ENCODE measurements at places on chromosomes 7 and 10.

GRCh38 chr7:47584536-47584895 is 2.6 kb upstream of the TNS3 start:
- no peak for DNase-seq

DNA sequence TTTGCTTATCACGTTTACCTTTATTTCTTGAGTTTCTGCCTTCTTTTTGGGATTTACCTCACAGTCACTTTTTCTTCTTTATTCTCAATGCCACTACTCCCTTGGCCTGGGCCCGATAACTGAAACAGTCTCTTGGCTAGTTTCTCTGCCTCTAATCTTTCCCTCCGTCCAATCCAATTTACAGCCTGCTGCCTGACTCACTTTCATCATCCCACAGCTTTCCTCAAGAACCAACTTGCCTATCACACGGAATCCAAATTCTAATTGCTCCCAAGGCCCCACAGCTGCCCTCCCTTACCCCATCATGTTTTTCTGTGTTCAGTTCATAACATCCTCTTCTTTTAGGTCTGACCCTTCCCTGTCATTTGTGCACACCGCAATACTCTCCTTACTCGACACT is 121.4 kb downstream of the HIPK2 start:
- no peak for DNase-seq

GRCh38 chr7:100061518-100062193 is 12.1 kb downstream of the ZSCAN21 start:
- no peak for DNase-seq

GRCh38 chr7:151687523-151688235 is 168.0 kb upstream of the RHEB start:
- DNase-seq: no peak

DNA sequence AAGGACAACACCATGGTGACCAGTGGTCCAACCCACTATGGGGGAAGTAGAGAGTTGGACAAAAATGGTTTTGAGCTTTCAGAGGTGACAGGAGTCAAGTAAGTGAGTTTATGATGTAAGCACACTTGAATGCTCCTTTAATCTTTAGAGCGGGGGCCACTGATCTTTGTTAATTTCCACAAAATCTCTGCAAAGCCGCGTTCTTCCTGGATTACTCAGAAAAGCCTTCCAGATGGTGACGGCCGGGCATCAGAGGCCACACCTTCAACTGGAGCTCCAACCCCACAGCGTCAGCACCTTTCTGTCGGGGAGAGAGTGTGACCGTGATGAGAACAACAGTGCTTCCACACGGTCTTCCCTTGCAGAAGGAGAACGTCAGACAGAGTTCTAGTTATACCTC is 35.2 kb upstream of the KLF6 start:
- no peak for DNase-seq

DNA sequence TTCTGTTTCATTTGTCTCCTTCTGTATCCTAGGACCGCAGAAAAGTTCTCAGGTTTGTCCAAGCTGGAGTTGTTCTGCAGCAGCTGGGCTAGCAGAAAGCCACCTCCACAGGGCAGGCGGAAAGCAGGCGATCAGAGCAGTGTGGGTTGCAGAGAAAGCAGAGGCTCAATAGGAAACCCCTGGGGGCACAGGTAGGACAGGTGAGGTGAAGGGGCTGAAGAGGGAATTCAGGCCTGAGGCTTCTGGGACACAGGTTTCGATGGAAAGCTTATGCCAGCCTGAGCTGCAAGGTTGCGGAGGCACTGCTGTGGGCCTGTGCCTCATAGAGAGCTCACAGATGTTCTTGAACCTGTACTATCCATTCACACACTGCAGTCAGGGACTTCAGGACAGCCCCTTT is 194.9 kb upstream of the TPK1 start:
- DNase-seq: no peak

GRCh38 chr10:34498821-34499220 is 316.3 kb downstream of the PARD3 start:
- no peak for DNase-seq

- DNase-seq: no peak
Measured at GRCh38 chr10:22246680-22247391, 29.0 kb upstream of the EBLN1 start.

DNA sequence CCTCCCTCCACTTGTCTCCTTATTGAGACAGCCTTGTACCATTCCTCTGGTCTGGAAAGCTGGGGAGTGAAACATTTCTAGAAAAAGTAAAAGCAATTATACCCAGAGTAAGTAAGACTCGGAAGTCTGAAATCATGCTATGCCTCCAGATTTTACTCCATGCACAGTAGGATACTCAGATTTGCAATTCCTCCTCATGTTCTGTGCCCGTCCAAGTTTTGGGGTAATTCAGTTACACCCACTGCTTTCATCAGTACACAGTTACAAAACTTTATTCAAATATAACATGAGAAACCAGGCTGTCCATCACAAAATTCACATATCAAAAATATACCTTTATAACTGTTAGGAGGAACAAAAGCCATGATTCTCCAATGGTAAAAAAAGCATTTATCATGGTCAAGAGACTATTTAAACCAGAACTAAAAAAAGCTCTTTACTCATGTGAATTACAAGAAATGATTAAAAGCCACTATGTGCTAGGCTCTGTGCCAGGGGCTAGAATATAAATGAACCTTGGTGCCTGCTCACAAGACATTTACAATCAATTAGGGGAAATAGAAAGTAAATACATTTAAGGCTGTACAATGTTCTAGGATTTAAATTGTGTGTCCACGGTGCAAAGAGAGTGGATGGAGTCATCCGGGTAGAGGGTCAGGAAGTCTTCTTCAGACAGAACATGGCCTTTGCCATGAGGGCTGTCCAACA is 320.2 kb downstream of the ELMO1 start:
- DNase-seq: no peak

- no peak for DNase-seq
Measured at GRCh38 chr7:151109094-151110048, 23.1 kb downstream of the AGAP3 start.

DNA sequence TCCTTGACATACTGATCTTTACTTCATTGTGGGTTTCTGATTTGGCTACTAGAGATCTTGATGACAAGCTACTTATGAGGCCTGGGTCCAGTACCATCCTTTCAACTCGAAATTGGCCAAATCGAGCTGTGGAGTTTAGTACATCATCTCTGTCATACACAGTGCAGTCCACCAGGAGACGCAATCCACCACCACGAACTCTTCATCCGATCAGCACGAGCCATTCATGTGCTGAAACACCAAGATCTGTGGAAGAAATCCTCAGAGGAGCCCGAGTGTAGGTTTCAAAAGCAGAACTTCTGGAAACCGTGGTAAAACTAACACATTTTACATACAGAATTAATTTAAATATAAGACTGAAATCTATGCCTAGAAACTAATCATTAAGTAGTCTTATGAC is 14.2 kb downstream of the DNAJC9 start:
- DNase-seq: no peak

DNA sequence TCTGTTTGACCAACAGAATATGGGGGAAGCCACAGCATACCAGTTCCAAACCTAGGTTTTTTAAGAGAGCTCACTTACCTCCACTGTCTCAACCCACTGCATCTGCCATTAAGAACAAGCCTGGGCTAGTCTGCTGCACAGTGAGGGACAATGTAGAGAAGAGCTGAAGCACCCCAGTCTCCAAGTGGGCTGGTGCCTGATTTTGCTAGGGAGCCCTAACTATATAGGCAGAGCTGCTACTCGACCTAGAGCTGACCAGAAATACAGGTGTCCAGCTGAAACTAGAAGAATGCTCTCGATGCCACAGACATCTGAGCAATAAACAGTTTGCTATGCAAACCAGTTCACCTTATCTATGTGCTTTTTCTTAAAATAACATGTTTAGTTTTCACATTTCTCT is 106.9 kb upstream of the BET1 start:
- no peak for DNase-seq

GRCh38 chr7:3080106-3080505 is 36.4 kb upstream of the CARD11 start:
- DNase-seq: no peak

DNA sequence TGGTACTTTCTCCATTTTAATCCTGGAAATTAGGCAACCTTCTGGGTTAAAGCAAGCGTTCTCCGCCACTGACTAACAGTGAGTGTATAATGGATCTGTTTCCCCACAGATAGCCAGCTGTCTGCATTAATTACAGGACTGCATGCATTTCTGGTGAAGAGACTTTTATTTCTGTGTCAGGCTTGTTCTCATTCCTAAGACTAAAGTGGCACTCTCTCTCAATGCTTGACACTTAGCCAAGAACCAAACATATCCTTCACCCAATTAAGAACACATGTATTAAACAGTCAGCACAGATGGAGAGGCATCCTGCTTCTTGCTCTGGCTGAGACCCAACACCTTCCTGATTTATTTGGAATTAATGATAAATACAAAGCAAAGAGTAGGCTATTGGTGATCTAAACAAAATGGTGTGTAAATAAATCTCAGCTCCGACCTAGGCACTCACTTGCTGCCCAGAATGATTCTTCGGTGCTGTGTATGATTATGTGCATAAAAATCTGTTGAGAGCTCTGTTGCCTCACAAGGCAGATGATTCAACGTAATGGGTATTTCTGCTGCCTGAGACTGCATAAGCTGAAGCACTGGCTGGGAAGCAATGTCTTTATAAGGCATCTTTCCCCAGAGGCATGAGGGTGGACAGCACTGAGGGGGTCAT is 16.8 kb downstream of the CALU start:
- no peak for DNase-seq

DNA sequence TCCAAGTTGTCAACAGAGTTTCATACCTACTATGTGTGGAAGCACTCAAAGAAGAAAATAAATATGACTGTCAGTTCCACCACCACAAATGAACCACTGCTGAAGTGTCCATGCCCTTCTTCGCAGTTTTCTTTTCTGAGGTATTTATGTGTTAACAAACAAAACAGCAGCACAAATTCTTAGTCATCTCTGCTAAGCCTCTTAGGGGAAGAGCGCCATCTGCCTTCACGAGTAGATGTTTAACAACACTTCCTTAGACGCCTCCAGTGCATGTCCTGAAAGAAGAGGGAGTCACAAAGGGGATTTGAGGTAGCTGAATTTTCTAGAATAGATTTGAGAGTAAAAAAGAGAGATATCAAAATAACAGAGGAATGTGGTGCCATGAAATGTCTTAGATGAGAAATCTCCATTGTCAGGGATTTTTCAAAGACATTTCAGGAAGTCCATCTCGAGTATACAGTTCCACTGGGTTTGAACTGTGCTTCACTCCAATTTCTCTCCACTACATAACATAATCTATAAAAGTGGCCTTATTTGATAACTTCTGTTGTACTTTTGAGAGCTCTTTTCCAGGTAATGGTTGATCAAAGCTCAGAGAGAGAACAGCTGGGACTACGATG is 775.3 kb upstream of the POM121L12 start:
- no peak for DNase-seq

DNA sequence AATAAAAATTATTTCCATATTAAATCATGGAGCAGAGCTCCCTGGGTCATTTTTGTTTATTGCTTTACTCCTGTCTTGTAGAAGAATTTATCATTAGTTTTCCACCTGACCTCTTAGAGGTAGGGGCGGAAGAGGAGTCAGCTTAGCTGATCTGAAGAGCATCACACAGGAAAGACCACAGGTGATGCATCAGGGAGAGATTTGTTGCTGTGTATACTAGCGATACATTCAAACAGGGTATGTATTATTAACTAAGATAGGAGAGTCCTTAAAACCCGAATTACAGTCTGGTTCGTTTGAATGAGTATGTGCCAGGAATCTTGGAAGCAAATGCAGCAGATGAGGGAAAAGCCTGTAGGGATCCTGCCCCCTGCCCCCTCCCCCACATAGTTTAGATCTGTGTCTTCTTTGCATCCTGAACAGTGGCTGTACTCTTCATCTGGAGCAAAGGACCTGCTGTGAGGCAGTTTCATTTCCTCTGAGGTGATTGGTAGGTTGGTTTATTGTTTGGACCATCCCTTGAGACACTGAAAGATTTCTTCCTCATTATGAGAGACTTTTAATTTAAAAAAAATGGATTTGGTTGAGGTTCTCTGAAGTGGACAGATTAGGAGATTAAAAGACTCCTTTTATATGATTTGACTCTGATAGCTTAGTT is 177.0 kb downstream of the SND1 start:
- DNase-seq: no peak
